AML-193 (cell line): ENCODE measurements at places on chromosomes 2 and 18.

- no peak for DNase-seq
These were observed 25.5 kb downstream of the MRPL35 start for GRCh38 chr2:86224645-86225355.

DNA sequence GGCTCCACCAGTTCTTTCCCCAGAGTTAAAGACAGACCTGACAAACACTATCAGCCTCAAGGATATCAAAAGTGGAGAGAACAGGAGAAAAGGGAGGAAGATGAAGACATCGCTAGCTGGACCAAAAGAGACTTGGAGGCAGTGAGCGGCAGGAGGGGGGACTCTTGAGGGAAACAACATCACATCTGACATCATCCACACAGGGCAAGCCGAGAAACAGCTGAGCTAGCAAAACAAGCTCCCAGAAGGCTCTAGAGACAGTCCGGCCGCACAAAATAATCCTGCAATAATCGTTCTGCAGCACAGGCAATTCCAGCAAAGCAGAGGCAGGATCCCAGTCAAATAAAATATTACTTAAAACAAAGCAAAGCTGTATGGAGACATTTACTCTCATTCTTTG is 239.8 kb downstream of the EN1 start:
- DNase-seq, result no peak

DNA sequence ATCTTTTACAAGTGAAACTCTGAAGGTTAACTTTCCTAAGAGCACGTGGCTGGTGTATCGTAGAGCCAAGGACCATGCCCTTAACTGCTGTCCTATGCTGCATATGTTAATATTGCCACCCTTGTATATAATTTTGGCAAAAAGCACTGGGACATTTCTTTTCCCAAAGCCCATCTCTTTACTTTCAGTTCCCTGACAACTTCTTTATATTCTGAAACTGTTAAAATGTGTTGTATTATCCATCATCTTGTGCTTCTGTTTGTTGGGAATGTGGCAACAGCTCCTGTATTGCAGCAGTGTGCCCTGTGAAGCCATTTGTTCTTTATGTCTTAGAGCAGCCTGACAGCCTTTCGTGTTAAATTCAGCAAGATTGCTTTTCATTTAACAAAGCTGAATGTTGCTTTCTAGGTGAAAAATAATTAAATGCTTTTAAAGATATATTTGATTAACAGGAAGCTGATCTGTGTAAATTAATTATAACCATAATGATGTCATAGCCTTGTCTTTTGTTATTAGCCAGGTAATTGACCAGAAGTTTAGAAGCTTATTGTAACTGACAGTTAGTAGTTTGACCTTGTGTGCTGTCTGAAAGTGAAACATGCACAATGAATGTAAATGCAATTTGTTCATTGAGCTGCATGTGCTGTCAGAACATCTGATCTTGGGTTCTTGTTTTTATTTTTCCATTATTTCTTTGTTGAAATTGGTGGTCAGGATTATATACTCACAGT is 9.7 kb downstream of the RHBDD1 start:
- DNase-seq, result no peak

DNA sequence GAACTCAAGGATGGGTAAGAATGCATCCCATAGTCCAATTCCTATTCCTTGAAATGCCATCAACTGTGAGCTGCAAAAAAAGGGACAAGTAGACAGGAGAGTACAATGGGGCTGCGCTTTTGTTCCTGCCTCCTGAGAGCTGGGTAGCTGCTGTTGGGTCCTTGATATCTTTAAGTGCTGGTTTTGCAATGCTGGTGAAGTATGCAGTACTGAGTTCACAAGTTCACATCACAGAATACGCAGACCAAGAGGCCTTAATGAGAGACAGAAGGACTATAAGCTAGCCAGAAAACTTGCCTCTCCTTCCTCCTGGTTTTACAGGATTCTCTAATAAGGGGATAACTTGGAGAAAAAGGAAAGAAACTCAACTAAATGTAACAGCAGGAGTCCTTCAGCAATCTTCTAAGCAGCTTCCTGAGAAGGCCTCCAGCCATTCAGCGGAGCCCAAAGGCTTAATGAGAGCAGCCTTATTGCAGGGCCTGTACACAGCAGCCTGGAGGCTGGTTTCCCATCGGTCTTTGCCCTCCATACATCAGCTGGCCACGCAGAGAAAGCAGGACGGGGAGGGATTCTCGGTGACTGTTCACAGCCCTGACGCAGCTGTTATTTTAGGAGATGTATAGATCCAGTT is 293.1 kb downstream of the CDCA7 start:
- no peak for DNase-seq
